GDM1 (cell line): ENCODE measurements at places on chromosomes 7 and 10.

DNA sequence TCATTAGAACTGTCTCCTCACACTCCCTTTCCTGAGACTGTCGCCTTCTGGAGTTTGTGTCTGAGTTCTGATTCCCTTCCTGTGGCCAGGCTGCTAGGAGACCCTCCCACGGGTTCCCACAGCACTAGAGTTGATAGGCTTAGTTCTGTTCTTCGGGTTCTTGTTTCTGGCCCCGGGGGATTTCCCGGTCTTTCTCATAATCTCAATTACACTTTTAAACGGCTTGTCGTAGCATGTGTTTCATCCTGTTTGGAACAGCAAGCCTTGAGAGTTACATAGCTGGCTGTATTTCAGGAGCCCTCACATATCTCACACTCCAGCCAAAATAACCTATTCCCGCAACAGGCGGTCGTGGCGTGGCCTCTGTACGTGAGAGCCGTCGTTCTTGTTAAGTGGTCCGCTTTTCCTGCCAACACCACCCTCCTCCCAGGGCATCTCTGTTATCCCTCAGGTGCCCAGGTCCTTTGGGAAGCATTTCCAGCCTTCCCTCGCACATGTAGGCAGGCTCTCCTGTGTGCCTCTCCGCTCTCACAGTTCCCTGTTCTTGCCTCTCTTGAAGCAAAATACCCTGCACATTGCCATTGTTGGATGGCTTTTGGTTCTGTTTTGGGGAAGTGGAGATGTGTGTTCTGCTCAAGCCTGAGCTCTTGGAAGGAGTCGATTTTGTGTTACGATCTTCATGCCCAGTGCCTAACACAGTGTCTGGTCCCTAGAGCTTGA lies 46.0 kb downstream of the CDC123 start:
- no peak for DNase-seq

GRCh38 chr10:127618797-127619196 lies 69.7 kb downstream of the NPS start:
- DNase-seq = no peak

DNA sequence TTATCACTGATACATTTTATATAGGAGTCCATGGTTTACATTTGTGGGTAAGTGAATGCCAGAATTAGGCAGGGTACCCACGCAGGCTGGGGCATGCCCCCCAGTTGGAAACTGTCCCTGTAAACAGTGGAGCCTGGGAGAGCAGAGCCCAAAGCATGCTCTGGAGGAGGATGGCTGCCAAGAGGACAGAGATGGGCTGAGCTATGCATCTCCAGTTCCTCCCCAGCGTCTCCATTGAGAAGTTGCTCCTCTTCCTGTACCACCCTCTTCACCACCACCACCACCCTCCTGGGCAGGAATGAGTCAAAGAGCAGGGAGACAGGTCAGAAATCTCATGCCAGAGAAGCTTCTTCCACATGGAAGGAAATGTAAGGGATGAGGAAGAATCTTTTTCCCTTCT lies 67.7 kb upstream of the KMT2E start:
- no peak for DNase-seq

DNA sequence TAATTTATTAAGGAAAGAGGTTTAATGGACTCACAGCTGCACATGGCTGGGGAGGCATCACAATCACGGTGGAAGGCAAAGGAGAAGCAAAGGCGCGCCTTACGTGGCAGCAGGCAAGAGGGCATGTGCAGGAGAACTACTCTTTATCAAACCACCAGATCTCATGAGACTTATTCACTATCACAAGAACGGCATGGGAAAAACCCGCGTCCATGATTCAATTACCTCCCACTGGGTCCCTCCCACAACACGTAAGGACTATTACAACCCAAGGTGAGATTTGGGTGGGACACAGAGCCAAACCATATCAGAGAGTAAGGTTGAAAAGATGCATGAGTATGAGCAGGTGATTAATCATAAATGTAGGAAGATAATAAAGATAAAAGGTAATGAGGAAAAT lies 3.2 kb upstream of the JCAD start:
- DNase-seq = no peak

GRCh38 chr7:55438757-55439525 lies 73.8 kb downstream of the LANCL2 start:
- no peak for DNase-seq

DNA sequence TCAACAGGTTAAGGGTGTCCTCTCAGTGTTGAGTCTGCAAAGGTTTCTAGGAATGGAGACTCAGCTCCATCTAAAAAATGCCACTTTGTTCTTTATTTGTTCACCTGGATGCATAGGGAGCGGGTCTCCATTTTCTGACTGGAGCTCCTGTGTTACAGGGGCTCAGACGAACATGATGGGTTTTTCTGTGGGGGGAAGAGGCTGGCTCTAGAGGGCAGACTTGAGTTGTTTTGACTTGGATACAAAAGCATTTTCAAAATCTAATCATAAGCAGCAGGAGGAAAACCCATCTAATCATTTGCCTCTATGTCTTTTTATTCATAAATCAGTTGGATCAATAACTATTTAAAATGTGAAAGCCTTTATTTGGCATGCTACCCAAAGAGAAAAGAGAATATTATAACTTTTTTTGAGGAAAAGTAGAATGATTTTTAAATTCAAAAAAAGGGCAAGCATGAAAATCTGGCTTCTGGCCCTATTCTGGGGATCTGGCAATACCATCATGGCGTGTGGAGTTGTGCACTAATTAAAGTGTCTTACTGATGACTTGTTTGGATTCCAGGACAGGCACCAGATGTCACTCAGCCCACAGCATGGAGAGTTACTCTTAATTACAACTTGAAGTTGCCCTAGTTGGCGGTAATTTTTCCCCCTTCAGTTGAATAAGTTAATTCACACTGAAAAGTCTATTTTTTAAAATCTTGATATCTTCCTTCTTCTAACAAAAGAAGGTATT lies 594.9 kb downstream of the REEP3 start:
- no peak for DNase-seq

GRCh38 chr10:79191951-79192676 lies 123.3 kb downstream of the ZMIZ1 start:
- DNase-seq = no peak

DNA sequence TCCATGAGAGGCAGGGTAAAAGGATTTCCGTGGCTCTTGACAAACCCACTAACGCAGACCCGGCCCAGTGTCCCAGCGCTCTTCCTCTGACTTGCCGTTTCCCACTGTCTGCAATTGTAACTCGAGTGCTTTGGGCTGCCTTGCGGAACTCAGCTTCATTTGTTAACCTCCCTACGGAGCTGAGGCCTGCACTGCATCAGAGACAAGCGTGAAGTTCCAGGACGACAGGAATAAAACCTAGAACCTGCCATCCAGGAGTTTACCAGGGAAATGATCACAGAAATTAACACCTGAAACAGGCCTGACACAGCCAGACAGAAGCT lies 76.2 kb downstream of the SFMBT2 start:
- DNase-seq = no peak

DNA sequence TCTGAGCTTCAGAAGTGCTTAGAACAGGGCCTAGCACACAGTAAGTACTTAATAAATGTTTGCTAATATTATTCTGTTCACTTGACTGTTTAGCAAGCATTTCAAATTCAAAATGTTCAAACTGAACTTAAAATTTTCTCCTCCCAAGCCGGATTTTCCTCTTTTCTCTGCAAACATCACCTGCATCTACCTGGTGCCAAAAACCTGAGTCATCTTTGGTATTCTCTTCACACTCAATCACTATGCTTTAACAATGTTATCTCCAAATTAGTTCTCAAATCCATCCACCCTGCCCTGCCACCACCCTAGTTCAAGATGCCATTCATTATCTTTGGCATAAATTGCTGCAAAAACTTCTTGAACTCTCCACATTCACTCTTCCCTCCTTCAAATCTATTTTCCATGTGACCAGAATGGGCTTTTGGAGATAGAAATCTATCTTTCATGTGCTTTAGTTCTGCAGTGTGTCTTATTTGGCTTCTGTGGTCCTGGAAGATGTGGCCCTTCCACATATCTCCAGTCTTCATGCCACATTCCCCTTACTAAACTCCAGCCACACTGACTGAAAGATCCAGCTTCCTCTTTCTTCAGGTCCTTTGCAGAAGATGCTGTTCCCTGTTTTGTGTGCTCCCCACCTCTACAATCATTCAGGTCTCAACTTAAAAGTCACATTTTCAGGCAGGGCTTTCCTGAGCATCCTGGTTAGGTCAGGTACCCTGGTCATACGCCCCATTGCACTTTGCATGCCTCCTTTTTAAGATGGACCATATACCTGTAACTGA lies 2.0 kb downstream of the GGCT start:
- no peak for DNase-seq

- DNase-seq = no peak
These were observed 59.7 kb downstream of the IGF2BP3 start for GRCh38 chr7:23410446-23411183.

- no peak for DNase-seq
These were observed 72.3 kb upstream of the STEAP1B start for GRCh38 chr7:22572292-22572691.

DNA sequence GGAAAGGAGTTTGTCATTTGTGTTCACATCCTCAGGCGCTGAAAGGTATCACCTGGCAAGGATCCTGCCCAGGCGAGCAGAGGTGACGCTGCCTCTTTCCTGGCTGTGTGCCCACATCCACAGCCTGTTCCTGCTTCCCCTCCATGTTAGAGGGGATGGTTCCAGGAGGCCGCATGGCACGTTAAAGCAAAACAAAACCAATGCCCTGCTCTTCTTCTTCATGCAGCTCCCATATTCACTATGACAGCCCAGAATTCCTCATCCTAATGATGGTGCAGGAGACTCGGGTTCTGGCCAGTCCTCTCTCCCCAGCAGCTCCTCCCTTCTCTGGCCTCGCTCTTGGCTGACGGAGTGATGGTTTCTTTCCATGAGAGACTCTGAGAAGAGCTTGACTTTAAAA lies 678.5 kb upstream of the ANKRD30A start:
- DNase-seq = no peak

GRCh38 chr7:19964246-19964645 lies 190.8 kb upstream of the TMEM196 start:
- no peak for DNase-seq

DNA sequence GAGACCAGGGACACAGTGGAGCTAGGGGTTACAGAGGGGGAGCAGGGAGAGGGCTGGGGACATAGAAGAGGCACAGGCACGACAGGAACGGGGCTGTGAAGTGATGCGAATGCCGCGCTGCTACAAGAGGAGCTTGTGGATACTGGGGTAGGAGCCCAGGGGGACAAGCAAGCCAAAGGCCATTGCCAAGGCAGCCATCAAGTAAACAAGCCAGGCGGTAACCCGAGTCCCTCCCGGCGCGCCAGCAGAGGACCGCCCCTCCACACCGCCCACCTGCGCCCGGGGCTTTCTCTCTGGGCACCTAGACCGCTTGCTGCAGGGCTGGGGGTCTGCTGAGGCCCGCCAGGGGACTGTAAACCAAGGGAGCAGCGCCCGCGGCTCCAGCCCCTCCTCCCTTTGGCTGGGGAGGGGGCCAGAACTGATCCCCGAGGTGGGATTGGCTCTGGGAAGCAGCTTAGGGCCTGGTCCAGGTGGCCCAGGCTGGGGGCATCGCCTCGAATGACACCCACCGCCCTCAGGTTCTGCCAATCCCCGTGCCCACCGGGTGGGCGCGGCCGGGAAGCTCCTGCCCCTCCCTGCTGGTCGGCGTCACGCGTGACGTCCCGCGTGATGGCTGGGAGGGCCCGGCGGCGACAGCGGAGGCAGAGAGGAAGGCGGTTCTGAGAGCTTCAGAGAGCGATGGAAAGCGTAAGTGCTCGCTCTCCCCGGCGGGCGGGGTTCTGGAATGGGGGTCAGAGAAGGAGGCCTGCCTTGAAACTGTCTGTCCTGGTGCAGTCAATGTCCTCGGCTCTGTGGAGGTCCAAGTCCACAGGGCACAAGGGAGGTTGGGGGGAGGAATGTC lies 982 bp downstream of the SFXN3 start:
- peak; percentile 69 for DNase-seq

DNA sequence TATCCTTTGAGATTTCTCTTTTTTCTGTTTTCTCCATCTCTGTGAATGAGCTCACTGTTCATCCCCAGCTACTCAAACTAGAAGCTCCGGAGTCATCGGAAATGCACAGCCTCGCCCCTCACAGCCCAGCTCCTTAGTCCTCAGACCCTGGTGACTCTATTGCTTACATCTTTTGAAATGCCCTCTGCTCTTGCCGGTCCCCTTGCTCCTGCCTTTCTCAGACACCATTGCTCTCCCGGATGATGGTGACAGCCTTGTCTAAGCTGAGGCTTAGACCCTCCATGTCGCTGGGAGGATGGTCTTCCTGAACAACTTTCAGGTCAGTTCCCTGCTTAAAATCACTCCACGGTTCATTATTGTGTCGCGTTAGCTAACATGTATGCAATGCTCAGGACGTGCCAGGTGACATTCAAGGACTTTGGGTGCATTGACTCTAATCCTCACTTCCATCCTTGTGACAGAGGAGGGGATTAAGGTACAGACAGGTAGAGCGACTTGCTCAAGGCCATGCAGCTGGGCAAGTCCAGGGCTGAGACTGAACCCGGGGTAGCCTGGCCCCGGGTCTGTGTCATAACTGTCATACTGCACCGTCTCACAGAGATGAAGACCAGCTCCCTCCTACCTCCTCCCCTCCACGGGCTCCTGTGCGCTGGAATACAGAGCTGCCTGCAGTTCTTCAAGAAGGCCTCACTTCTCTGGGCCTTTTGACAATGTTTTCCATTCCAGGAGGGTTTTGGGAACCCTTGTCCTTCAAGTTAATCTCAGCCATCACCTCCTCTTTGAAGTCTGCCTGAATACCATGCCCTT lies 4.3 kb upstream of the UCMA start:
- no peak for DNase-seq

DNA sequence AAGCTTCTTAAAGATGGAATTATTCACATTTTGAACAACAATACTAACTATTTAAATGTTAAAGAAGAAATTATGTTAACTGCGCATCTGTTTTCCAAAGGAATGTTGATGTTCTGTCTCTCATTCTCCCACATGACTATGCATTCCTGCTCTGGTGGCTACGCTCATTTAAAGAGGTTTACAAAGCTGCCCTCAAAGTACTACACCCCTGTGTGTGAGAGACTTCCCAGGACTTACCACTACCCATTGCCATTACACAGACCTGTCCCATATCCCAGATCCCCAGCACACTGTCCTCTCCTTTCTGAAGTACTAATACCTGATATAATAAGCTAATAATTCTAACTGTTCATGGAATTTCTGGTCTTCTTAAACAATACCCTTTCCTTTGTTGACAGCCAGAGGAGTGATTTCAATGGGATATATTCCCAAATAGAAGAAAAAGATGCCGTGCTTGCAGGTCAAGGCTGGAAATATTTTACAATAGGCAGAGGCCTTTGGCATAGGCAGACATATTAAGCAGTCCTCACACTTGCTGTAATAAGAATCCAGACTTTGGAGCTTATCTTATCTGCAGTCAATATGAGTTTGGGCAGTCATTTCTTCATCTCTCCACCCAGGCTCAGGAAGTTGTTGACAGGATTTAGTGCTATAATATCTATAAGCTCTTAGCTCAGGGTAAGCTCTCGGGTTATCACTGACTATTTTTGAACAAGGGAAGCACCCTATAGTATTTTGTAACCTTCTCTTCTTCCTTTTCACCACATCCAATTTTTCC lies 12.2 kb downstream of the LIPF start:
- no peak for DNase-seq
